CD4-positive, alpha-beta T cell treated with Interleukin-21 for 1 hour (primary cell): ENCODE measurements at places on chromosomes 3 and 15.

- DNase-seq = no peak
These were observed 620.3 kb downstream of the FHIT start for GRCh38 chr3:60630953-60631352.

DNA sequence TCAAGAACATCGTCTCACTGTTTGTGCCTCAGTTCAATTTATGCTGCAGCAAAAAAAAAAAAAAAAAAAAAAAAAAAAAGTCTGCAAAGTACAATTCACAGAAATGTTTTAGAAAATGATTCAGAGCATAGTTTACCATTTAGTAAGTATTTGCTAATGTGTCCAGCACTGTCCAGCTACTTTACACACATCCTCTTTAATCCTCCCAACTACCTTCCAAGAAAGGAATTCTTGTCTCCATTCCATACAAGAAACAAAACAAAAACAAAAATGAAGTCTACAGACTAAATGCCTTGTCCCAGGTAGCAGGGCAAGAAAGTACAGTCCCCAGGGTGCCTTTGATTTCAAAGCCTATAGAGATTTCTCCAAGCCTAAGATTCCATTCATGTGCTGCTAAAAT, 38.9 kb upstream of the SNTN start:
- DNase-seq = no peak

DNA sequence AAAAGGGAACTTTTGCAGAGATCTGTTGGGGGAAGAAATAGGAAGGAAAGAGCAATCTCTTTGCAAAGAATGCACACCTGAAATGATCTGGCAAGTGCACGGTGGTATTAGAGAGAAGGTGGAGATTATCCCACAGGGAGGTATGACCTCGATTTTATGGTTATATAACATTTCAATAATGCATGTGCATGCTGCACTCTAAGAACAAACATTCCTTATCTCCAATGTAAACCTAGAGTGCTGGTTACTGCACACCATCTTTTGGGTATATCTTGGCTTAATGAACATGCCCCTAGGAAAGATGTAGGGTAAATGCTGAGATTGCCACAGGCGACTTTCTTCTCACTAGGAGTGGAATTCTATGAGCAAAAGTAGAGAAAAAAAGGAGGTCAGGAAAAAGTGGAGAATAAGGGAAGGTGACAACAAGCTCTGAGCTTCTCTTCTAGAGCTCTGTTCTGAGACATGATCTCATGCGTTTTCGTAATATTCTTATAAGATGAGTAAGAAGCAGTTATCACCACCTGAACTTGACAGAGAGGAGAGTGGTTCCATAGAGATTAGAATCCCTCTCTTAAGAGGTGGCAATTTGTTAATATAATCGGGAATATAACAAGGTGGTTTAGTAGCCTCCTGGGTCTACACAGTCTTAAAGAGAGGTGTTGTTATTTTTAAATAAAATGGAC, 117.5 kb upstream of the TMC3 start:
- DNase-seq = no peak

DNA sequence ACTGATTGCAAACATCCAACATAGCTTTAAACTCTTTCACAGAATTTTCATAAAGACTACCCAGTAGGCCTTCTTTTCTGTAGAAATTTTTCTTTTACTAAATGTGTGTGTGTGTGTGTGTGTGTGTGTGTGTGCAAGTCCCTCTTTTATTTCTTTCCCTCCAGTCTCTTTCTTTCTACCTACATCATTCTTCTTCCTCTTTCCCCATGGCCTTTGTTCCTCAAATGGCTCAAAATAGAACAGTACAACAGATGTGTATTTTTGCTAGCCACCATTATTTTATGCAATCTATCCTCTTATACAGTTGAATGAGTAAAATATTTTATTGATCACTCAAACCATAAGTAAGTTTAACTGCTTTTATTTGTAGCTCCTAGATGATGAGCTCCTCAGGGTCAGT, 76.4 kb downstream of the USF3 start:
- no peak for DNase-seq

GRCh38 chr3:68206524-68207117, 552.2 kb upstream of the SUCLG2 start:
- no peak for DNase-seq
